ENCODE measurements at places on chromosomes 2 and 18.

- no peak for DNase-seq
Measured at GRCh38 chr2:142874293-142874814, 3.1 kb upstream of the KYNU start.

DNA sequence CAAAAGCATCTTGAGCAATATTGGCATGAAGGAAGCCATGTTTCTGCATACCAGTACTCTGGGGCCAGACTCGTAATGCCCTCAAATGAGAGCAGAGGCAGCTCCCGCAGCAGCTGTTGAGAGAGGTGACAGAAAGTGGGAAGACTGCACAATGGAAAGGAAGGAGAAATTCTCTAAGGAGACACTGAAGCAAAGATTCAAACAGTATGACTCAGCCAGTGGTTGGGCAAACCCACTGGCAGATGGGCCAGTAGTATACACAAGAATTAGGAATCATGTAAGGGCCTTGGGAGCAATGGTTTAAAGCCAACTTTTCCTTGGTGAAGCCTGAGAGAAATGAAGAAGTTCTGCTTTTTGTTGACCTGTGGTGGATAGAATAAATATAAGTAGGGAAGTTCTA, 2092.7 kb upstream of the PIK3C3 start:
- DNase-seq, result no peak

GRCh38 chr2:126748929-126749518, 93.1 kb downstream of the GYPC start:
- DNase-seq, result no peak

GRCh38 chr2:37837628-37838328, 87.3 kb upstream of the RMDN2 start:
- peak; percentile 66 for DNase-seq

DNA sequence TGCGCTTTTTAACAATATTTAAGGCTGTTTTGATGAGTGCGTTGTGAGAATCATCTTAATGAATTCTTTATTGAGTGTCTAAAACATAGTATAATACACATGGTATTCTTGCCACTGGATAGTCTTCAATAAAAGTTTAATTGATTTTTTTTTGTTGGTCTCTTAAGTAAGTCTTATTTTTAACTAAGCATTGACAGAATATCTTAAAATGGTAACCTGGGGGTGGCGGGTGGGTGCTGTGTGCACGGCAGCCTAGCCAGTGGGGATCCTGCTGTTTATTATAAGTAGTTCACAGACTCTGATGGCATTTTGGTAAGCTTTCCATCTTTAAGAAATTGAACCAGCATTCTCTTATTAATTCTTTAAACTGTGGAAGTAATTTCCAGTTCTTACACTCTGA, 6.0 kb downstream of the SOX11 start:
- DNase-seq, result no peak

- no peak for DNase-seq
Measured at GRCh38 chr2:19772981-19773380, 128.8 kb downstream of the TTC32 start.
